ENCODE measurements at places on chromosomes 6 and 20. TPM values are rescaled to one million over a fixed set of nuclear protein-coding genes. Genes with fewer than 3 reads are reported as not detected.

GRCh38 chr6:25370178-25371036 lies 91.2 kb downstream of the CARMIL1 start:
- no peak for DNase-seq

The VAPB gene
- 43.8 TPM for polyA plus RNA-seq

The SNAP91 gene
- polyA plus RNA-seq = not detected

GRCh38 chr6:55069132-55069781 lies 105.1 kb upstream of the HCRTR2 start:
- DNase-seq = peak; percentile 23

The EMILIN3 gene
- 0.17 TPM for polyA plus RNA-seq
